ENCODE measurements at places on chromosomes 4 and X.

- no peak for DNase-seq
Measured at GRCh38 chrX:117711782-117712181, 404.8 kb downstream of the KLHL13 start.

DNA sequence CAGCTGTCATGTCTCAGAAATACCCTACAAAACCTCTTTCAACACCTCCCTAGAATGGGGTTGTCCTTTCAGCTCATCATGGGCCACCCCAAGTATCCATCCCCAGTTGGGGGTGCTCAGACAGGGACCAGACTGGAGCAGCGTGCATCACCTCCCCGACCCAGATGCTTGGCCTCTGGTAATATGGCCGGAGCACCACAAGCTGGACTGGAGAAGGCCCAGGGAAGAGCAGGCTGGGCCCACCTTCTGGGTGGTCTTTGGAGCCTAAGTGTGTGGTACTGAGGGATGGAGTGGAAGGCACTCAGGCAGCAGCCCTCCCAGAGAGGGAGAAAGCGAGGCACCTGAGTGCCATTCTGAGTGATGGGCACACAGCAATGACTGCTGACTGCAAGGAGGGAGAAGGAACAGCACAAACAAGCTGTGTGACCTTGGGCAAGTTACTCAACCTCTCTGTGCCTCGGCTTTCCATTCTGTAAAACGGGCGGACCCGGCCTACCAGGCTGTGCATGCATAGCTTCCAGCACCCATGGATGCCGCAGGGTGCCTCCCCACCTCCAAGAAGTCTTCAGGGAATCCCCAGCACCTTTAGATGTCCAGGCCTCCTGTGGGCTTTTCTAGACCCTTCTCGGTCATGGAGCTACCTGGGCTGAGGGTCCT is 228.2 kb downstream of the AFAP1 start:
- DNase-seq = no peak

DNA sequence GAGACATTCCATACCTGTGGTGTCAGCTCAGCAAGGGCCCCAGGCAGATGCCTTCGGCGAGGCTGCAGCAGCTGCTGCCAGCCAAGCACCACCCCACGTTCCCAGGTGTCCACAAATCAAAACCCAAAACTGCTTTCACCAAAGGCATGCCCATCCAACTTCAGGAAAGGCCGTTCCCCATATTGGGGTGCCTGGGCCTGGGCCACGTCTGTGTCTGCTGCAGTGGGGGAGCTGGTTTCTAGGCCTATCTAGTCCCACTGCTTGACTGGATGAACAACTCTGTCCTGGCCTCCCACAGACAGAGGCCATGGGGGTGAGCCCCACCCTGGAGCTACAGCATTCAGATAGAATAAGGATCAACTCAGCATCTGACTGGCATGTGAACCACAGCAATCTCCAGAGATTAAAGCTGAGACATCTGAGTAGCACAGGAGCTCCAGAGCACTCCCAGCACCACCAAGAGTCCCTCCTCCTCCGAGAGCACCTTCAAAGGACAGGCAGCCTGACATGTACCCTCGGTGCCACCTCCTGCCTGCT is 37.0 kb downstream of the NAT8L start:
- DNase-seq = no peak

- DNase-seq = no peak
Measured at GRCh38 chr4:109275066-109275745, 27.3 kb downstream of the COL25A1 start.

DNA sequence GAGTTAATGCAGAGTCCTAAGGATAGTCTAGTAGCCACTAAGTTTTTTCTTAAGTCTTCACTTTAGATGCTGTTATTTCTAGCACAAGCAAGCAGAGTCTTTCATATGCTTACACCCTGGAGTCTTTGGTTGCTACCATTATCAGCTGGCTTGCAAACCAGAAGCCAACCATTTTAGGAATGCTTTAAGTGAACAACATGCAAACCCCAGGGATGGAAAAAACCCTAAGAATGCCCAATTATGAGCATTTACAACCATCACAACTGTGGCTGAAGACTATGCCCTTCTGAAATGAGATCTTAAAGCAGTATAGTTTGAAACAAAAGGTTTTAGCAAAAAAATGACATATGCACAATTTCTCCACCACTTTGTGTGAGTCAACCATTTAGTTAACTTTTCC is 6.6 kb downstream of the MID1IP1 start:
- no peak for DNase-seq

DNA sequence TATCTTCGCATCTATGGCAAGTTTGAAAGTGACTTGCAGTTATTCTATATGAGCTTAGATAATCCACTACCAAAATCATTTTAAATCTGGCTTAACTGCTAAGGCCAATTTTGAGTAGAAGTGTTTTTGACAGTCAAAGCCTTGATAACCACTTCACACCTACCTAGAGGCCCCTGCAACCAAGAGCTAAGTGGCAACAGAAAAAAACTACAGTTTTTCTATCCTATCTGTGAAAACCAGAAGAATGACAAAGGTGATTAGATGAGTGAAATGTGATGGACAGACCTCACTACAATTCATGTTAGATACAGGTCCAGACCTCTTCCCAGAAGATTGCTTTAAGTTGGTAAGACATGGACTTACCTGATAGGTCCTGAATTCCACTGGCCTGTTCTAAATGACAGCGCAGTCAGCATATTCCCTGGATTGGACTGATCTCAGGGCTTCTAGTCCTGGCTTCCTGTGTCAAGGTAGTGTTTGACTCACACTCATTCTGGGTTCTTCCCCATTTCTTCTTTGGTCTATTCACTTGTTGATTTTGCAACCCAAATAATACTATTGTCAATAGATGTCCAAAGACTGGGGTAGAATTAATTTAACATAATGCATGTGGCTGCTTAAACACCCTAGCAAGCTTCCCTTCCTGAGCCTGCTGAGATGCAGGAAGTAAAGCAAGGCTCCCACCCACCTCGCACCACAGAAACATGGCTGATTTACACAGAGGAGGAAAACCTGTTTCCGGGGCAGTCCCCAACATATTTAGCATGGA is 65.1 kb downstream of the PPP3CA start:
- DNase-seq = no peak

DNA sequence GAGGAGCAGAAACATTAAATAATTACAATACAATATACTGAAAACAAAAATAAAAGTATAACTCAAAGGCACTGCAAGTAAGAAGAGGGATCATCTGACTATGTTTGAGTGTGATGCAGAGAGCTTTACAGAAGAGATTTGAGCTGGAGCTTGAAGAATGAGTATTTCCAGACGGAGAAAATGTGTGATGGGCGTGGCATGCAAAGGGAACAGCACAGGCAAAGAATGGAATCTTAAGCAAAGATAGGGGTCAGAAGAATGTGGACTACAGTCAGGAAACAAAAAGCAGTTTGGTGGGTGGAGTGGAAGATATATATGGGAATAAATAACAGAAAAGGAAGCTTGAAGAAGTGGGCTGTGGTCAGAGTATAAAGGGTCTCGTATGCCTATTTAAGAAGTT is 45.5 kb downstream of the OPHN1 start:
- no peak for DNase-seq

- DNase-seq = no peak
Measured at GRCh38 chr4:185282968-185283367, 73.6 kb downstream of the SNX25 start.

DNA sequence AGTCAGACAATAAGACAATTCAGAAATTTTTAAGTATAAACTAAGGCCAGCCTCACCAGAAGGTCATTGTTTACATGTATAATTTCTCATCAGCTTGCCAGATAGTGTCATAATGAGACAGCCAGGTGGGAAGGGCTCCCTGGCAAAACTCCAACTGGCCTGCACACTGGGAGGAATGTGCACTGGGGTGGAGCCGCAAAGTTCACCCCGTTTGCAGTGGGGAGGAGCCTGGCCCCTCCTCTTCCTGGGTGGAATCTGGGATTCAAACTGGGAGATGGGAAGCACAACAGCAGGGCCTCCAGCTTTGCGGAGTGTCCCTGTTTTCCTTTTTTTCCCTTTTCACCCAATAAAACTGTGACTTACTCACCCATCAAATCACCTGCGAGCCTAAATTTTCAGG is 329.9 kb downstream of the SMARCA1 start:
- DNase-seq = no peak

GRCh38 chr4:159296061-159296460 is 193.2 kb downstream of the RAPGEF2 start:
- DNase-seq = no peak

DNA sequence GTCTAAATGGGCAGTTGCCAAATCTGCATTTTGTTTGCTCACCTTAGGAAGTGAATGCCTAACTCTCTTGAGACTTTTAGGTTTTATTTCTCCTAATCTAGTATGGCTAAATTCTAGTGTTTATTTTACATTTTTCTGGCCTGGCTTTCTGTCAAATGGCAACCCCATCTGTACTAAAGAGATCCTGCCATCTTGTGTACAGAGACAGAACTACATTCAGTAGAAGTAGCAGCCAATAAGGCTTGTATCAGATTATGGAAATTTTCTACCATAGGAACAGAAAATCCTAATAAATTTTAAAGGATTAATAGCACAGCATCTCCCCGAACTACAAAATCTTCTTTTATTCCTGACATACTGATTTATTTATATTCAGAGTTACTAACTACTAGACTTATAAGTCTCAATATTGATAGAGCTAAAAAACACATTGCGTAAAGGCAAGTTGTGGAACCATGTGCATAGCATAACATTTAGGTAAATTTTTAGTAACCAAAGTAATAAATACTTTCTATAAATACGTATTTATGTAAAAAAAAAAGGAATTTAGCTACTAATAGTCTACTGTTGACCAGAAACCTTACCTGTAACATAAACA is 45.5 kb downstream of the TMEM144 start:
- DNase-seq = peak; percentile 12

DNA sequence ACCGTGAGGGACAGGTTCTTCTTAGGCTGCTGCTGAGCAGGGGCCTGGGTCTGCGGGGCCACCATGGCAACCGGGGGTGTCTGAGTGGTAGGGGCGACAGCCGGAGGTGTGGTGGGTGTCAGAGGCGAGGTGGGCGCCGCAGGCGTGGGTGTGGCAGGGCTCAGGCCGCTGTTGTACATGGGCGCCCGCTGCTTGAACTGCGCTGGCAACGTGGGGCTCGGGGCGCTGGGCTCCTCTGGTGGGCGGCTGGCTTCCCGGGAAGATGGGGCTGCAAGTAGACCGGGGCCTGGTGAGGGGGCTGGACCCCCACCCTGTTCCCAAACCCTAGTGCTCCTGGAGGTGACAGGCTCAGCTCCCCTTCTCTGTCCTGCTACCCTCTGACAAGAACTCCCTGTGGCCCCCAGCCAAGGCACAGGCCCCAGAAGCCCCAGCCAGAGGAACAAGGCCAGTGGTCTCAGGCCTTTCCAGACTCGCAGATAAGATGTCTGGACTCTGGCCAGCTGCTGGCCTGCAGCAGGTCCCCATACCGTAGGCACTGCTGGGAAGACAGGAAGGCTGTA is 24.8 kb downstream of the NELFA start:
- DNase-seq = no peak

GRCh38 chr4:153791746-153792617 is 3.1 kb upstream of the SFRP2 start:
- no peak for DNase-seq

- DNase-seq = no peak
Measured at GRCh38 chrX:132033166-132033565, 10.1 kb downstream of the STK26 start.

DNA sequence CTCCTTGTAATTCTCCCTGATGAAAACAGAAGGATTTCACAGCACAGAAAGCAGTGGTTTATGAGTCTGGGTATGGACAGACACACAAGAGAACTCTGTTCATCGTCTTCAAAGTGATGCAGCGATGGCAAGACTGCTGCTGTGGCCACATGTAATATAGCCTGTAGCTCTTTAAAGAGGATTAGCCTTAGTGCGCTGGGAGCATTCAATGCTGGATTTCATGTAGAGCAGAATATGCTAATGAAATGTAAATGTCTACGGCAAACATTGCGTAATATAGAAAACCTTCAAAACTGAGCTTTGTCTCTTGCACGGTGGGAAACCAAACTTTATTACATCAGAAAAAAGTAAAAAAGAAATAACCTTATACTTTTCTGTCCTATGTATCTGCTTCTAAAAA is 42.9 kb downstream of the ALPK1 start:
- DNase-seq = no peak

DNA sequence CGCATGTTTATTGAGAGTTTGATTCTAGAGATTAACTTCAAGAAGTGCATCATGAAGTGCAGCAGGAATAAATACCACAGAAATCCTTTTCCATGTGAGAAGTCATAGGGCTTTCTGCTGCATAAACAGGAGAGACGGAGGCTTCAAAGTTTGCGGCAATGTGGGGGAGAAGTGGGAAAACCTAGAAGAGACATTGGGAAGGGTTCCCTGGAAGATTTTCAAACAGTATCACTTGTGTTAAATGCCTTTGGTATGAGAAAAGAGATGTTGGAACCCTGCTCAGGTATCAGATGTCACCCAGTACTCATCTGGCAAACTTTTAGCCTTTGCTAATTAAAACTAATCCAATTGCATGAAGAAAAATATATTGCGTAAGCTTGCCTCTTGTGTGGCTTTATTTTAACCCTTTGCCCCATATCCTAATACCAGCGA is 15.4 kb downstream of the NHS start:
- DNase-seq = no peak

GRCh38 chrX:54529552-54530356 is at the start of gene GNL3L:
Gene GNL3L (plus strand): TSS chrX:54530219. CDS start chrX:54532567, 2,348 bp downstream.
- DNase-seq = peak; percentile 53

- DNase-seq = peak; percentile 51
Measured at GRCh38 chr4:80307183-80307735, 28.3 kb upstream of the CFAP299 start.

GRCh38 chr4:42252315-42252714 is 99.9 kb upstream of the BEND4 start:
- no peak for DNase-seq

GRCh38 chrX:55488006-55488592 is 1.5 kb downstream of the USP51 start:
- peak; percentile 0 for DNase-seq

DNA sequence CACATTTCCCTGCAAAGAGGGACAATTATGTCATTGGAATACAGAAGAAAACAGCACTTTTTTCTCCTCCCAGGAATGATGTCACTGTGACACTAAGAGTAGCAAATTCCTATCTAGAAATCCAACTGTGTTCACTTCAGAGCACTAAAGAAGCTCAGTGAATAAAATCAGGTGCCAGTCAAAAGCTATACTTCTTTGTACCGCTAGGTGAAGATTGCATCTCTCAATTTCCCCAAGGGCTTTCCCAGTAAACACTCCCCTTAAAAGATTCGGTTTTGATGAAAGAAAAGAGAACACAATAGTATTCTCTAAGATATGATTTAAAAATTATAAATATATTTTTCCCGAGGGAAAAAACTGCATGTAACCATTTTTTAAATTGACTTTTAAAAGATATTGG is 104.7 kb upstream of the MID1 start:
- DNase-seq = no peak

DNA sequence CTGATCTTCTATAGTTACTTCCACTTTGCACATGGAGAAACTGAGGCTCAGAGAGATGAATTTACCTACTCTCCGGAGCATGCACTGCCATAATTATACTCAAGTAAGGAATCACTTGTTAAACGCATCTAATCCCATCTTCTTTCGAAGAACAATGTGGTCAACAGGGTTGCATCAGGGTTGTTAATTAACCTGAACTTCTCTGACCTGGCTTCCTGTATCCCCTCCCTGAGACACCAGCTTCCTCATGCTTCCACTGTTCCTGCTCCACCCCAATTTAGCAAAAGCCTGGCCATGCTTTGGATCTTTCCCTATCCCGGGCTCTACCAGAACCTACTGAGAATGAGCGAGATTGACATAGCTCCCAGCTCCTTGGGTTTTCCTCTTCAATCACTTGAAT is 136.7 kb downstream of the SMIM20 start:
- DNase-seq = no peak

- DNase-seq = no peak
Measured at GRCh38 chrX:149825424-149825823, 43.7 kb downstream of the MAGEA9 start.
